Tibial artery (tissue), 4 donors: ENCODE measurements at places on chromosomes 1 and 21.

- DNase-seq = no peak
These were observed 69.0 kb downstream of the DDR2 start for GRCh38 chr1:162701286-162701685.

DNA sequence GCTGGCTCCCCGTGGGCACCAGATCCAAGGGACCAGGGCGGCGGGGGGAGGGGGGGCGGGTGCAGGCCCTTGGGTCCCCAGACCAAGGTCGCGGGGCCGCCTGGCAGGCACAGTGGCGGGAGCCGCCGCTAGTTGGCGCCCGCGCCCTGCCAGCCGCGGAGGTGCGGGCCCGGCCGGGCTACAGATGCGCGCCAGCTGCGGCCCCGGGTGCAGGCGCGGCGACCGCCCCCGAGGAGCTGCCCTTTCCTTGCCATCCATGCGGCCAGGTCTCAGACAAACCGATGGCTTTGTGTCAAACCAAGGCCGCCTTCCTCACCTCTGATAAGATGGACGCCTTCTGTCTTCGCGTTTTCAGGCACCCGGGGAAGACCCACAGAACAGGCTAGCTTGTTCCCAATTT, 2.2 kb upstream of the RUNX3 start:
- DNase-seq = no peak

- DNase-seq = no peak
These were observed 67.1 kb downstream of the ADARB1 start for GRCh38 chr21:45141507-45141906.

DNA sequence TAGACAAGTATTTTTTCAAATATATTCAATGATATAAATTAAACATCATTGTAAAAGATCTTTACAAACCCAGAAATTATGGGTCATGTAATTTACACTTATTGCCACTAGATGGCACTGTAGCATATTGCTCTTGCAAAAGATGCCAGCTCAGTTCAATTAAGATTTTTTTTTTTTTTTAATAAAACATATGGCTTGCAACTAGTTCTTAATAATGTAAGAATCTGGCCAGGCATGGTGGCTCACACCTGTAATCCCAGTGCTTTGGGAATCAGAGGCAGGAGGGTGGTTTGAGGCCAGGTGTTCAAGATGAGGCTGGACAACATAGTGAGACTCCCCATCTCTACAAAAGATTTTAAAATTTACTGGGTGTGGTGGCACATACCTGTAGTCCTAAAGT, 49.4 kb upstream of the DESI2 start:
- DNase-seq = no peak

DNA sequence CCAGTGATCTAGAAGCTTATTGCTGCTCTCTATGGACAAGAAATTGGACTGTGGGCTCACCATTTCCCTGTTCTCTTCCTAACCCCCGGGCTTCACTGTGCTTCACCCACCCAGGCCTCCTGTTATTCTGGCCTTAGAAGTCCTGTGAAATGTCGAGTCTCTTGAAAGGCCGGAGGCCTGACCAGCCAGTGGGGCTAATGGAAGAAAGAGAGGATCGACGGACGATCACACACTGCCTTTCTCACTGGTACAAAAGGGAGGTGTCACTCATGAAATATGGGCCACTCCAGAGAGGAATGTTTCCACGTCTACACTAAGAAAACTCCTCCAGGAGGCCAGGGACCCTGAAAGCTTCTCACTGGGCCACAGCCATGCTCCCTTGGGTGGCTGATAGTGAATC, 36.1 kb downstream of the CACNA1S start:
- no peak for DNase-seq

GRCh38 chr1:53957194-53957818, 11.2 kb downstream of the LRRC42 start:
- DNase-seq = no peak

DNA sequence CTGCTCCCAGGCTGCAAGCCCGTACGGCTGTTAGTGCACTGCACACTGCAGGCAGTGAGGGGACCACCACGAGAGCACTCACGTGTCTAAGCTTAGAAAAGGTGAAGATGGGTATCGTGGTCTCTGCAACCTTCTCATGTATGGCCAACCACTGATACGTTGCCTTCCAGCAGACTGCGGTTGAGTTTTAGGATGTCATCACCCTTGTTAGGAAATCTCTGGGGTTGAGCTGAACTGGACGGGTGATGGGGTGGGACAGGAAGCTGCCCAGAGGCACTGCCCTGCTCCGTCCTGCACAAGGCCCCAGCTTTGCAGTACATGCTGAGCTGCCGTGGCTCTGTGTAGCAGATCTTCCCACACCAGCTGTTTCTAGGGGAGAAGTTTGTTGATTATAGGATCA, 43.3 kb downstream of the FAAP20 start:
- no peak for DNase-seq

DNA sequence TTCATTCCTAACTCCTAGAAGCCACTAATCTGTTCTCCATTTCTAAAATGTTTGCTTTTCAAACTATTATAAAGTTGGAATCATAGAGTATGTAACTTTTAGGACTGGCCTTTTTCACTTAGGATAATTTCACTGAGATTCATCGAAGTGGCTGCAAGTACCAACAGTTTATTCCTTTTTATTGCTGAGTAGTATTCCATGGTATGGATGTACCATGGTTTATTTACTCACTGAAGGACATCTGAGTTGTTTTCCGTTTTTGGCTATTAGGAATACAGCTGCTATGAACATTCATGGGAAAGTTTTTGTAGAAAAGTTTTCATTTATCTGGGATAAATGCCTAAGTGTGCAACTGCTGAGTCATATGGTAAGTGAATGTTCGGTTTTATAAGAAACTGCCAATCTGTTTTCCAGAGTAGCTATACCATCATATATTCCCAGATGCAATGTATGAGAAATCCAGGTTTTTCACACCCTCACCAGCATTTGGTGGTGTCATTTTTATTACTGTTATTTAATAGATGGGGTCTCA, 66.3 kb downstream of the SLC27A3 start:
- DNase-seq = no peak

GRCh38 chr1:239918634-239919033, 173.0 kb upstream of the FMN2 start:
- no peak for DNase-seq

- peak; percentile 65 for DNase-seq
These were observed 5.7 kb upstream of the CPLANE2 start for GRCh38 chr1:16242556-16243214.

GRCh38 chr1:1227386-1227785, 4.4 kb downstream of the SDF4 start:
- DNase-seq = no peak

DNA sequence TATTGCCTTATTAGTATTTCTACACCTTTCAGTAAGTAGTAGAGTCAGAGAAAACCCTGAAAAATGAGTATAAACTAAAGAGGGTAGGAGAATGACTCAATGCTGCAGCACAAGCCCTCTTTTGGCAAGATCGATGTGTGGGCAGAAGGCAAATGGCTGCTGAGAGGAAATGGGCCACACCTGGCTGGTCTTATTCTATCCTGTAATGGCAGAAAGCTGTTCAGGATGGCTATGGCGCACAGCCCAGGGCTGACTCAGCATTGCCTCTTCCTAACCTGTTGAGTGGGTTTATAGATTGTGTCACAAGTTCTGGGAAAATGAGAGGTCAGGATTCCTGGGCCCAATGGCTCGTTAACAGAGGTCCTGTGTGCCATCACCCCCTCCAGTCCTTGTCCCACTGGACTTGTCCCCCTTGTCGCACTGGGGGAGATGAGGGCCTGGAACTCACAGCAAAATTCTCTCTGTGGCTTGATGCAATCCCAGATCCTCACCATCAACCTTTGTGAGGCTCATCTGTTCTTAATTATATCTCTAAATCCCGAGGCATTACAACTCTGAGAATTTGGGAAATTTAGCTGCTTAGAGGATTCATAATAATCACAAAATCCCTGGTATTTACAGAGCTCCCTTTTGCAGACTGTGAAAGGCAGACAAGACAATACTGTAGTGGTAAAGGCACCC, 13.2 kb downstream of the HMGB4 start:
- DNase-seq = no peak

- DNase-seq = no peak
These were observed 14.3 kb upstream of the LSM10 start for GRCh38 chr1:36411674-36412648.

DNA sequence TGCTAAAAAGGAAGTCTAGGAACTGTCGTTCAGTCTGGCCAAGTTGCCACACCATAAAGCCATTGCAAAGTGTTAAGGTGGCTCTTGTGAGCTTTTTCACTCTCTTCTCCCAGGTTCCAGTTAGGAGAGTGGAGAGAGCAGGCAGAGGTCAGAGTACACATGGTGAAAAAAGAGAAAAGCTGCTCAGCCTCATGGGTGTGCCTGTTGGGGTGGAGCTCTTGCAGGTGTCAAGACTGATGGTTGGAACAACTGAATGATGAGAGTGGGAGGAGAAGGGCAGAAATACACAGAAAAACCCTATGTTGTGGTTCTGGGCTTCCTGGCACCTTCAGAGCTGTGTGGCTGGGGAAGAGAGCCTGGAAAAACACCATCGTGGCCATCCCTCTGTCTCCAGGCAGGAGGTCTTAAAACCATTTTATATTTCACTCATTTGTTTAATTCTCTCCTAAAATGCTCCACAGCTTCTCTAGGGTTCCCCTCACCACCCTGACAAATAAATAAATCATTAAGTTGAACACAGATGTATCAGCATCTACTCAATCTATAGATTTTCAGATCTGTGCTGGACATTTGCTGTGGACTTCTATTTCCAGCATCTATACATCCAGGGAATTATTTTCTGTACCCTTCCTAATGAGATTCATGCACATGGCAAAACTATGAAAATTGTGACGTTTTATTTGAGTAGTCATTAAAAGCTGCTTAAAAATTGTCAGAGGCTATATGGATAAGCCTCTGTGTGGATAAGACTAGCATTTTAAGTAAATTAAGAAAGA, 17.5 kb downstream of the UBASH3A start:
- DNase-seq = no peak

GRCh38 chr1:119713749-119714456, 2.2 kb downstream of the PHGDH start:
- peak; percentile 38 for DNase-seq

GRCh38 chr1:58784758-58785441, 1.1 kb upstream of the JUN start:
- DNase-seq = peak; percentile 96

- no peak for DNase-seq
These were observed 618.0 kb downstream of the NPHP4 start for GRCh38 chr1:5374192-5374591.

DNA sequence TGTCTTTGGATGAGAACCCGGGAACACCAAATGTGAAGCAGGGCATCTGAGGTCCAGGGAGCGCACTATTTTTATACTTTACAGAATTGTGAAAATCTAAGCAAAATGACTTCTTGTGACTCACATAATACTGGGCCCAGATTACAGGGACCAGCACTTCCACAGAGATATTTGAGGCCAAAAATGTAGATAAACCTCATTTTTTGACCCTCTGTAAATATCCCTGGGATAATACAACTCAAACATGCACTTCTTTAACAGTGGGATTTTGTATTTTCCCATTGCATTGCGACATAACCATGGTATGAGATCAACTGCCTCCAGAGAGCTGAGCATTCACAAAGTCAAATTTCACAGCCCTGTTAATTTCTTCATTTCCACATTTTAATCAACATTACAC, 289.4 kb upstream of the ADGRL4 start:
- no peak for DNase-seq

DNA sequence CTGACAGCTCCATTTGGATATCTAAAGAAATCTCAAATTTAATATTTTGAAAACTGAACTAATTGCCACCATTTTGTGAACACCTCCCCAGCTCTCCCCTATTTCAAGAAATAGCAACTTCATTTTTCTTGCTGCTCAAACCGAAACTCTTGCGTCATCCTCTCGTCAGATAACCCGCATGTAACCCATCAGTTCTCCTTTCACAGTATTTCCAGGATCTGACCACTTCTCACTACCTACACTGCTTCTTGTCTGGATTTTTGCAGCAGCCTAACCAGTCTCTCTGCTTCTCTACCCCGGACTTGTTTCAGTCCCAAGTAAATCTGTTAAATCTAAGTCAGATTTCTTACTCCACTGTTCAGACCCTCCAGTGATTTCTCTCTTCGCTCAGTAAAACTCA, 75.6 kb downstream of the MTR start:
- DNase-seq = no peak

DNA sequence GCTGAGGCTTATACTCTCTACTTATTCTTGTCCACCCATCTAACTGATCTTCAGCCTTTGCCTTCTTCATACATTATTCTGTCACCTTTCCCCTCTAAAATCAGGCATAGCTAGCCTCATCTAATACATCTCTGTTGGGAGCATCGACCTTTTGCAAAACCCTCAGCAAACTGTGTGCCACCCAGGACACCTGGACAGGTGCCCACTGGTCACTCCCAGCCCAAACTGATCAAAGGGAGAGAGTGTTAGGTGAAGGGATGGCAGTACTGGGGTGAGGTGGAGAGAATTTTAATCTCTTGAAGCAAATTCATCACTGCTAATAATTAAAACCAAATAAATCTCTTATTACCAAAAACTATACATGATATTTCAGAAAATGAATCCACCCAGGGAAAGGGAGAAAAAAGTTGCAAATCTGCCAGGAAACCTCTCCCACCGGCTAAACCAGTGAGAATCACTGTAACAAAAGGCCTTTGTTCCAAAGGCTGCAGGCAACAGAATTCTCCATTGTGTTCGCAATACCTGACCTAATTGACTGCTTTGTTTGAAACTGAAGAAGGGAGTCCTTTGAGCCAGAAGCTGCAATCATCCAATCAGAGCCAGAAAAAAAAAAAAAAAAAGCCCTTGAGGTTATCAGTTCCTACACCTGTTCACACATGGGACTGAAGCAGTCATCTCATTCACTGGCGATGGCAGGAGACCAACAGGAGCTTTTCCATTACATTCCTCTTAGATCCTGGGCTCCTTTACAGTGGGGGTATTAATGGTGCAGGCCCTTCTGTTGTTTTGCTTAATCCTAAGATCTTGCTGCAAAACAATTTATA, 172.6 kb downstream of the APP start:
- no peak for DNase-seq

- DNase-seq = no peak
These were observed 135.0 kb downstream of the PTPN14 start for GRCh38 chr1:214416417-214416816.

GRCh38 chr21:39885119-39885848, 18.0 kb downstream of the PCP4 start:
- no peak for DNase-seq

GRCh38 chr1:29211086-29212030, 19.4 kb downstream of the MECR start:
- no peak for DNase-seq

- DNase-seq = no peak
These were observed 112.7 kb downstream of the SIPA1L2 start for GRCh38 chr1:232517204-232517603.
